ENCODE measurements at places on chromosomes 2 and 18.

- DNase-seq: no peak
Observed at GRCh38 chr2:61620244-61621159, 82.3 kb upstream of the XPO1 start.

DNA sequence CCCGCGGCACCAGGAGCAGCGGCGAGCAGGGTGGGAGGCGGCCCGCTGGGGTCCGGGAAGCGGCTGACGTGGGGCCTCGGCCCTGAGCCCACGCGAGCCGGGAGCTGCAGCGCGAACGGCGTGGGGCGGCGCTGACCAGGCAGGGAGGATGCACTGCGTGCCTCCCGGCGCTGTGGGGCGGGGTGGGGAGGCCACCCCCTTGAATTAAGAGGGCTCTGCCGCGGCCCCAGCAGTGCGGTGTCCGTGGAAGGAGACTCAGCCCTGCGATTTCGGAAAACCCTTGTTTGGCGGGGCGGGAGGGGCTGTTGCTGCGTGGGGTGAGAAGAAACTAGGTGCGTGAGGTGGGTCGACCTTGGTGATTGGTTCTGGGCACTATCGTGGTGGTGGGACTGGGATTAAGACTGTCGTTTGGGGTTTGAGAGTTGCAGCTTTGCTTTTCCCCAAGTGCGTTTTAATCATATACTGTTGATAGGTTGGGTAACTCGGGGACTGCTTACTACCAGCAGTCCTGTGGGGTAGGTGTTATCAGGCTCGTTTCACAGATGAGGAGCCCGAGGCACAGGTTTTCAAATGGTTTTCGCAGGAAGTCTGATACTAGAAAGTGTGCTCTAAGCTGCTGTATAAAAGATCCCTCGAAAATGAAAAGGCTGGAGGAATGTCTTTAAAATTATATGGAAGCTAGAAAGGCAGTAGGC lies 722 bp downstream of the ACSL3 start:
- DNase-seq: peak; percentile 84

GRCh38 chr2:96537066-96537733 lies 648 bp downstream of the ARID5A start:
- peak; percentile 90 for DNase-seq

GRCh38 chr18:6382963-6383362 lies 31.7 kb downstream of the L3MBTL4 start:
- no peak for DNase-seq

- no peak for DNase-seq
Observed at GRCh38 chr2:227856697-227857096, 14.7 kb upstream of the DAW1 start.

- no peak for DNase-seq
Observed at GRCh38 chr18:45871431-45872084, 46.1 kb downstream of the SIGLEC15 start.

DNA sequence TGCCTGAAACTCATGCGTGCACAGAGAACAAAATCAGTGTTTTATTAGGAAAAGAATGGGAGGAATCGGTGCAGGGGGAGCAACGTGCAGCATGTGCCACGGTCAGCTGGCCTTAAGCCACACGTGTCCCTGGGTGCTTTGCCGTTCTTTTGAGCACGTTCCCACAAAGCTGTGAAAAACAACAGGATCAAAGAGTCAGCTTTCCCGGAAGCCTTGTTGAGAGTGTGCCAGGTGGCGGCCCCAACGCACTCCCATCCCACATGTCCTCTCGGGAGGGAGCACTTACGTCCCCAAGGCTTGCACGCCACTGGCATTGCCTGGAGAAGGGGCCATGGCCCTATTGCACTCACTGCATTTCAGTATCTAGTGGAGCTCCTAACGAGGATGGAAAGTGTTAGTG lies 511.2 kb downstream of the EIPR1 start:
- DNase-seq: no peak

DNA sequence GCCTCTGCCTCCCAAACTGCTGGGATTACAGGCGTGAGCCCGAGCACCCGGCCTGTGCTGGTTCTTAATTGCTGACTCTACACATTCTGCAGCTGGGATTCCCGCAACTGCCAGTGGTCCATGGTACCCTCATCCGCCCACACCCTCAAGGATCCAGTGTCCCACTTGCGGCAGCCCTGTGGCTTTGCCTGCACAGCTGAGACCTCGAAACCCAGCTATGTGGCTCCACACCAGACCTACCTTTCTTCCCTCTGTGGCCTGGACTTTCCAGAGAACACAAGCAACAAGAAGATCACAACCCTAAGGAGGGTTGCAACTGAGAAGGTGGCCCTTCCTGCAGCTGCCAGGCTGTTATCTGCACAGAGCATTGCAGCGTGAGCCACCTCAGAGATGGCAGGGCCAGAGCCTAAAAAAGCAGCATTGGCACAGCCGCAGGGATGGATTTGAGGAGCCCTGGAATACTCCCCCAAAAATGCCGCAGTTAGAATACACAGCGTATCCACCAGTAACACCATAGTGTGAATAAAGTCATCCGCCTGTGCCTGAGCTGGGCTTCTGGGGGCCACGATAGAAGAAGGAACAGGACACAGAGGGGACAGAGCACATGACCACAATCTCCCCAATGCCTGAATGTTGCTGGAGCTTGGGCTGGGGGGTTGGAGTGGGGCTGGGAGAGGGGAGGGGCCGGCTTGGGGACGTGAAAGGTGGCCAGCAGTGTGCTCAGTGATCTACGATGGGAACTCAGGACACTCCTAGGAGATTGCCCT lies 1.9 kb downstream of the GPR55 start:
- DNase-seq: no peak

GRCh38 chr2:189580241-189580651 lies 340 bp downstream of the SLC40A1 start:
- DNase-seq: peak; percentile 64

DNA sequence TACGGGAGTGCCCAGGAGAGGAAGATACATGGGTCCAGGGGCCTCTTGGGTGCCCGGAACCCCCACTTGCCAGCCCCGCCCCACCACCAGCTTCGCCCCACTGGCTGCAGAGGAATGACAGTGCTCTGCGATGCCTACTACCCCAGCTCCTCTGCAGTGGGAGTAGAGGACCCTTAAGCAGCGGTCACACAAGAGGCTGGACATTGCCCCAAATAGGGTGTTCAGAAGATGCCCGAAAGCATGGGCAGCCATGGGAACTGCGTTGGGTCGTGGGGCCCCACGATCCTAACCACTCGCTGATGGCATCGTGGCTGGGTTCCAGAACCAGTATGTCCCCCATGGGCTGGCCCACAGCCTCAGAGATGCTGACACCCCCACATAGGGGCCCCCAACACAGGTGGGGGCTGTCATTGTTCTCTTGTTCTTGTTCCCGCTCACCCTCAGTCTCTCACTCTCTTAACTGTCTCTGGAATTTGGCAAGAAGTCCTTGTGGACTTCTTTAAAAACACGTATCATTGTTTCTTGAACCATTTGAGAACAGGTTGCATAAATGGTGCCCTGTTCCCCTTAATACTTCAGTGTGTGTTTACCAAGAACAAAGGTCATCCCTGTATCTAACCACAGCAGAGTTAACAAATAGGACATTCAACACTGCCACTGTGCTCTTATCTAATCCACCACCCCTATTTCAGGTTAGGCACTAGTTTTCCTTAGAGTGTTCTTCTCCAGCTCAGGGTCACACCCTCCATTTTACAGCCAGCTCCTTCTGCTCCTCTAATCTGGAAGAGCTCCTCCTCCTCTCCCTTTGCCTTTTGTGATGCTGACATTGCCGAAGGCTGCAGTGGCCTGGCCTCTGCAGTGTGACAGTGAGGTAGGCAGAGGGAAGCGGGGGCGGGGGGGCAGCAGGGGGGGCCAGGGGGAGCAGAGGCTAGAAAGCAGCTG lies 76.3 kb downstream of the STPG4 start:
- DNase-seq: no peak

DNA sequence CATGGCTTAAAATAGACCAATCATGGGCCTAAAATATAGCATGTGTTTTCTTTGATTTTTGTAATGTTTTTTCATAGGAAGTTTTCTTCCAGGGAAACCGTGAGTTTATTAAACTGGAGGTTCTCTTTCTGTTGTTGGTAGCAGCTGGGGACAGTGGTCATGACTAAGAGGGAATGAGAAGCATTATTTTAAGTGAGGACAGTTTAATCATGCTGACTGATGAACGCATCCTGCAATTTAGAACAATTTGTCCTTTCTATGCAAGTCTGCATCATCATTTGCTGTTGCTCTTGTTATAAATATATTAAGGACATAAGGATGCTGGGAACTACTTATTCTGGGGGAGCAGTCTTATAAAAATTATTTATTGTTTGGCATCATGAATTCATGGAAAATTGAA lies 51.2 kb downstream of the CAVIN2 start:
- no peak for DNase-seq

DNA sequence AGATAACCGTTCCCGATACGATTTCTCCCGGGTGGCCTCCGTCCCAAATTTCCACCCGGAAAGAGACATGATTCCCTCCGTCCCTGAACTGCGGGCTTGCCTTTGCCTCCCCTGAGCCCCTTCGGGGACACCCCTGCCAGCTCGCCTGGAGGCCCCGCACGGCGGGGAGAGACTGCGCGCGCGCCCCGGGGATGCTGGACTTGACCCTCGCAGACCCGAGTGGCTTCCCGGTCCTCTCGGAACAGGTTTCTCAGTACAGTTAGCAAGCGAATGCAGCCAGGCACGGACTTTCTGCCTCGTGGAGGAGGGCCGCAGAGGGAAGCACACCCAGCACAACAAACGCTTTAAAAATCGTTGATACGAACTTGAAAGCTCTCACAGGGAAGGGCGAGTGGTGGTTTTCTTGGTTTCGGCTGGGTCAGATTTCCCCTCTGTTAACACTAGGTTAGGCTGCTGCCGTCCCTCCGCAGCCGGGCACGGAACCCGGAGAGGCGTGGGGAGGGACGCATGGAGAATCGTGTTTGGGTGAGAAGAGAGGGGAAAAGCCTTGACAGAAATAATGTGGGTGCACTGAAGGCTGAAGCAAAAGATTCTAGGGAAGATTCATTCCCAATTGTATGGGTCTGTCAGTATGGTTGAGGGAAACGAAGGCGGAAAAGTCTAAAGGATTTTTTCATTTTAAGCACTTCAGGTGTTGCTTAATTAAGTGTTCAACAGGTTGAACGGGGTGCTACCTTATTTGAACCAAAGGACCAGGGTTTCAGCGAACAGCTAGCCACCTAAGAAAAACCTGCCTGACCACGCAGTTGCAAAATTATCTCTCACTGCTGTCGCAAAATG lies 916 bp downstream of the TNFRSF11A start:
- peak; percentile 60 for DNase-seq

DNA sequence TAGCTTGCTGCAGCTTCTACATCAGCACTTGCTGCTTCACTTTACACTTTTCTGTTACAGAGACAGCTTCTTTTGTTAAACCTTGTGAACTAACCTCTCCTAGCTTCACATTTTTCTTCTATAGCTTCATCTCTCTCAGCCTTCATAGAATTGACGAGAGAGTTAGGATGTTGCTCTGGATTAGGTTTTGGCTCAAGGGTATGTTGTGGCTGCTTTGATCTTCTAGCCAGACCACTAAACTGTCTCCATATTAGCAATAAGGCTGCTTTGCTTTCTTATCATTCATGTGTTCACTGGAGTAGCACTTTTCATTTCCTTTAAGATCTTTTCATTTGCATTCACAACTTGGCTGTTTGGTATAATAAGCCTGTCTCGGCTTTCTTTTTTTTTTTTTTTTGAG lies 46.3 kb upstream of the GRB14 start:
- no peak for DNase-seq

DNA sequence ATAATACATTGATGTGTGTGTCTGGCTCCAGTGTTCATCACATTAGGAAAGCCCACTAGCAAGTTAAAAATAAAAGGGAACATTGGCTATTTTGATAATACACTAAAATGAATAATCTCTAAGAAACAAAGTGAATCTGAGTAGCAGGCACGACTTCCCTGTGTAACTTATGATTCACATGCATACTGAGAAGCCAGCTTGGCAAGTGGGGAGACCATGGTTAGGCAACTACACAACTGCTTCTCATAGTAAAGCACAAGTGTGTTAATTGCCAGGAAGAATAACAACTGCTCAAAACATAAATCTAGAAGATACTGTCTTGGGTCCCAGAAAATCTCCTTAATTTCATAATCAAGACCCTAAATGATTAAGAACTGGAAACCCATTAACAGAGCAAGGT lies 4.0 kb downstream of the MYO5B start:
- DNase-seq: no peak

GRCh38 chr2:69704446-69704845 lies 37.5 kb upstream of the ANXA4 start:
- no peak for DNase-seq

DNA sequence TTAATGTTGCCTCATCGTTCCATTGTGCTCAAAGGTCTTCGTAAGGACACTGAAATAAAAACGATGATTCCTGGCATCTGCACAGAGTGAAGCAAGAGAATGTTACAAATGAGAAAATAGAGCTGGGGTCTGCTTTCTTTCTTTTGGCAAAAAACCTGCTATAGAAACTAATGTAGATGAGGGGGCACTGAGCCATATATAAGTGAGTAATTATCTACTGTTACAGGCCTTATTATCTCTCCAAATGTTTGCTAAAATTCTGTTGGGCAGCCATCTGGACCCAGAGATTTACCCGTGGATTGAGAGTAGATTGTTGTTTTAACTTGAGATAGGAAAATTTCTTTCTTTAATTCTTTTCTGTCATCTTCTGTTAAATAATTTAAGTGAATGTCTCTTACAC lies 472.5 kb upstream of the PIK3C3 start:
- no peak for DNase-seq

DNA sequence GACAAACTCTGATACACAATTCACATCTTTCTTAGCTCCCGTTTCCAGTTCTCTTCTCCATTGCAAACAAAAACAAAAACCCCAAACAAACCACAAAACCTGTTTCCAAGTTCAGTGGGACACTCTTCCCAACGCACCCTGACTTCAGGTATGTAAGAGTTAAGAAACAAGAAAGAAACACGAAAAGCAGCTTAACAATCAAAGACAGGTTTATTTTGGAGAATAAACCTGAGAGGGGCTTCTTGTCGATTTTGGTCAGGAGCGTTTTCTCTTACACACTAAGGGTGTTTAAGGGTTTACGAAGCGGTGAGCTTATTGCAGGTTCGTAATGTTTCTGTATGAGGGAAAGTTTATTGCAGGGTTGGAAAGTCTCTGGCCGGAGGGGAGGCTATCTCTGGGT lies 905 bp upstream of the ATG16L1 start:
- DNase-seq: no peak

GRCh38 chr2:40155728-40156127 lies 296.2 kb downstream of the SLC8A1 start:
- no peak for DNase-seq

DNA sequence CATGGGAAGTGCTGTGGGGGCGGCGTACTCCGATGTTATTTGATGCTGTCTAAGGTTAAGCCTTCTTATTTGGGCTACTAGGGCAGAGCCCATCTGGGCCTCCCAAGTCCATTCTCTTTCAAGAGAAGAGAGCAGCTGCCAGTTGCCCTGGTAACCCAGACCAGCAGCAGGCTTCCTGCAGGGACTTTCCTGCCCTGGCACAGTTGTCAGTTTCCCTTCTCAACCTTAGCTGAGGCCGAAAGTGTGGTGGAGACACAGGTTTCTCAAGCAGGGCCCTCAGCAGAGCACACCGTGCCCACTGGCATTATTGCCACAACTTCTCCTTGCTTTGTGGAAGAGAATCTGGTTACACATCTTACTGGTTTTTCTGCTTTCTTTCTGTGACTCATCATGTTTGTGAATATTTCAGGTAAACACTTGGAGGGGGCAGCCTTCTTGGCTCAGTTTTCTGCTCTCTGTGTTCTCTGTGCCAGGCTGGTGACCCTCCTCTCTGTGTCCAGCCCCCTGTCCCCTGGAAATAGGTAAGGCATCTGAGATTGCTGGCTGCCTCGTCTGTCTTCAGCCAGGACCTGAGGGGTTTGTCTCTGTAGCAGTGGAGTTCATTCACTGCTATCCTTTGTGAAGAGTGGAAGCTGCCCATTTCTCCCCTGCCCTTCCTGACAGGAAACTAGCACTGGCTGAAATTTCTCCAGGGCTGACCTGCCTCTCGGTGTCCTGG lies 111.0 kb downstream of the B3GNT2 start:
- DNase-seq: no peak

Data from right cardiac atrium (tissue), 5 donors.